HS-27A (cell line): ENCODE measurements at places on chromosomes 3 and 15.

DNA sequence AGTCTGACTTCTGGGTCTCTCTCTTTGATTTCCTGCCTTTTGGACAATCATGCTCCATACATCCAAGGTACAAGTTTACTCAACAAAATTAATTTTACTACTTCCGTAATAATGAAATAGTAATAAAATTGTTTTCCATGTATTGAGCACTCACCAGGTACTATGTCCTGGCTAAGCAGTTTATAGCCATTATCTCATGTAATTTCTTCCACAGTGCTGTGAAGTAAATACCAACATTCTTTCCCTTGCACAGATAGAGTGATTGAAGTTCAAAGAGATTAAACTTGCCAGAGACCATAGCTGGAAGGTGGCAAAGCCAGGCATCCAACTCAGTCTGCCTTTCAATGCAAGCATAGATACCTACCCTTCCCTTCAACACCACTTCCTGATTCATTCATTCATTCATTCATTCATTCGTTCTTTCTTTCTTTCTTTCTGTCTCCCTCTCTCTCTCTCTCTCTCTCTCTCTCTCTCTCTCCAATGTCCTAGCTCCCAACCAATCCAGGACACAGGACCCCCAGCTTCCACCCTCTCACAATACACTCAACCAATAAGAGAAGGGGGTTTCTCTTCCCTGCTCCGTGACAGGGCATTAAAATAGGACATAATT is 12.4 kb downstream of the THRB start:
- no peak for DNase-seq

DNA sequence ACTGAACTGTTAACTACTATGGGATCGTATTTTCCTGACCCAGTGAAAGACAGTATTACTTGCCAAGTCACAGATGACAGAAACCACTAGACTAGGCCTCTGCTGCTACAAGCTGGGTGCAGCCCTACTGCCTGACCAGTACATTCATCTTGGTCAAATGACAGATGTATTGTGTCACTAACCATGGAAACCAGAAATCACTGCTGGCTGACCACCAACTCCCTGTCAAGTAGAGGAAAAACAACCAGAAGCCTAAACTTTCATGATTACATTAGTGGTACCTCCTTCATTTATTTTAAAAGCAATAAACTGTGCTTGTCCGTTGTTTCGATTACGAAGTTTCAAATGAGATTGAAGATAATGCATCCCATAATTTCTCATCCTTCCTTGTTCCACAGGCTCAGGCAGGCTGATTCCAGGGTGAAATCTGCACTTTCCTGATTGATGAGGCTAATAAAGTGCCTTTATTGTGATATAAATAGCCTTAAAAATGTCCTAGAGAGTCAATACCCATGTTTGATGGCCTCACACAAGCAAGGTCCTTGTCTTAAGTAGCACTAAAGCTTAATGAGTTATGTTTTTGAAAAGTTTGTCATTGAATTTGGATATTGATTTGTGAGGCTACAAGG is 309.7 kb downstream of the LSAMP start:
- no peak for DNase-seq

GRCh38 chr3:137201066-137201465 is 243.3 kb downstream of the IL20RB start:
- no peak for DNase-seq

- no peak for DNase-seq
These were observed 51.9 kb upstream of the KLF13 start for GRCh38 chr15:31274496-31275330.

- no peak for DNase-seq
These were observed 43.7 kb downstream of the NMD3 start for GRCh38 chr3:161264852-161265251.

DNA sequence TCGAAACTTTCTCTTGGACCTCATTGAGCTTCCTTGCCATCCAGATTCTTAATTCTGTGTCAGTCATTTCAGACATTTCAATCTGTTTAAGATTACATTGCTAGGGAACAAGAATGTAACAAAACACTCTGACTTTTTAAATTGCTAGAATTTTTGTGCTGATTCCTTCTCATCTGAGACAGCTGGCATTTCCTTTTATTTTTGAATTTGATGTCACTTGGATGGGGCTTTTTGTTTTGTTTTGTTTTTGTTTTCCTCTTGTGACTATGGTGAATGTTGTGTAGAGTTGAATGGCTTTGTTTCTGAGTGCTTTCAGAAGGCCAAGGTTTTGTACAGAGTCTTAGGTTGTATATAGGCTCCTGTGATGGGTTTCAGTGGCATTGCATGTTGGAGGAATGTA is 1129.3 kb downstream of the NAALADL2 start:
- DNase-seq = no peak

GRCh38 chr3:127544192-127544802 is 46.2 kb downstream of the TPRA1 start:
- peak; percentile 39 for DNase-seq

DNA sequence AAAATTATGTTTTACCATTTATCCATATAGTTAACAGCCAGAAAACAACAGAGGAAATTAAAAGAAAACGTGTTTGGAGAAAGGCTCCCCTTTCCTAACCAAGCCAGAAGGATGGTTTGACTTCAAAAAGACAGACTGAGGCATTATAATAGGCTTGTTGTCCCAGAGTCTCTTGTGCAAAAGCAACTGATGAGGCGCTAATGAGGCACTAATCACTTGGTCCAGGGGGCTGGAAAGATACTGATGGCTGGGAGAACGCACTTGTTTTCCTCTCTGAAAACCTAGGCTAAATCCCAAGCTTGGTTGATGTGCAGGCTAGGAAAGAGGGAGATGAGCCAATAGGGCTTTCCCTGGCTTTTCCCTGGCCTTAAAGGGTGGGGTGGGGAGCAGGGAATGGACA is 389.6 kb downstream of the NTRK3 start:
- no peak for DNase-seq

DNA sequence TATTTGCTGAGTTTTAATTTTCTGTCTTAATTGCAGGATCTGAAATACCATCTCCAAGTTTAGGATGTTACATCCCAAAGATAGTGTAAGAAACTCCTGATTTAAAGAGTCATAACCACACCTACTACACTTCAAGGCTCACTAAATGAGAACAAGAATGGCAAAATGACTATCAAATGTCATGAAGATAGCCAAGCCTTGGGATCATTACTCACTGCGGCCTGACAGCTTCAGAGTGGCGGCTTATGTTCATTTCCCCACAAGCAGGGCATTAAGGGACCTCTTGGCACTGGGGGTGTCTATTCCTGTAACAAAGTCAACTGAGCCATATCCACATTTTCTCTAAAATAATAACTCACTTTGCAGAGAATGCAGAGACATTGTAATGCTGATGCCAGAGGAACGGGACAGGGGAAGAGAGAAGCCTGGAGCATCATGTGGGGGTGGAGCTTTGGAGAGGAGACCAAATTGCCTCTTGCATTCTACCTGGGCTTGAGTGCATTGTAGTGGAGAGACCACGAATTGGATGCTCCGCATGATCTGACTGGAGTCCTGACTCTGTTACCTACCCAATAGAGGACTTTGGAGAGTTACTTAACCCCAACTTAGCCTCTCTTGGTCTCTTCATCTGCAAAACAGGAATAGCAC is 219.2 kb downstream of the OPA1 start:
- no peak for DNase-seq

DNA sequence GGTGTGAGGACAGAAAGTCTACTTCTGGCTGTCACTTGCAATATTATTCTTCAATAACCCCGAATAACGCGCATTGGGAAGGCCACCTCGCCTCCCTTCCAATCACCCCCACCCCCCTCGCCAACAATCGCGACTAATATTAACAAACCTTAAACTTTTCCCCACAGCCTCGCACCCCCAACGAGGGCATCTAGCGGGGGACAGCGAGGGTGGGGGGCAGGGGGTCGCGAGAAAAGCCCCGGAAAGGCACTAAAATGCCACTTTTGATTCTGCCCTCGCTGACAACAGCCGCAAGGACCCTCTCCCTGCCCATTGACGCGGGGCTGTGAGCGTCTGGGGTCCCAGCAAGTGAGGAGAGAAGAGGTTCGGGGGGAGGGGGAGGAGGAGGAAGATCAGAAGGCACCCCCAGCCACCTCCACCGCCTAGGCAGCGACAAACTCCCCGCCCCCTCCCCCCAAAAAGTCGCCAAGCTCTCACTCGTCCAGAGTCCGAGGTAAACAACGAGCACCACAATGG is 868 bp downstream of the SATB1 start:
- DNase-seq = no peak

- no peak for DNase-seq
These were observed 5.4 kb upstream of the LMAN1L start for GRCh38 chr15:74807282-74807681.

DNA sequence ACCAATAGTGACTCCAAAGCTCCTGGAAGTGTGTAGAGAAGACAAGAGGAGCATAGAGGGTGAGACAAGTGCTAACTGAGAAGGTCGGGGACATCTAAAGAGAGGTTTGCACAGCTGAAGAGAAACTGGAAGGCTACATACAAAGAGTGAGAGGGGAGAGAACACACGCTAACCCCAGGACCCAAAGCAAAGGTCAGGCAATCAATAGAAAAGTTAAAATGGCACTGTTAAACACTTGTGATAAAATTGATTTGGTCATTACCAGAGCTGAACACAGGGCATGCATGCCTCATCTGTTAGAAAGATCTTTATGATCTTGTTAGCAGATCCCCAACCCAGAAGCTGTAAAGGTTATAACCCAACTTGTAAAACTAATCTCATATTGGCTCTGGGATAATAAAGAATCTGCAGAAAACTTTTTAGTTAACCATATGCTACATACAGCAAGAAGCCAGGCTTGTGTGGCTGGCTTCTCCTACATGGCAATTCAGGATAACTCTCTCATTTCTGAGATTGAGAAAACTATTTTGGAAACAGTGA is 212.6 kb upstream of the ICE2 start:
- DNase-seq = no peak

DNA sequence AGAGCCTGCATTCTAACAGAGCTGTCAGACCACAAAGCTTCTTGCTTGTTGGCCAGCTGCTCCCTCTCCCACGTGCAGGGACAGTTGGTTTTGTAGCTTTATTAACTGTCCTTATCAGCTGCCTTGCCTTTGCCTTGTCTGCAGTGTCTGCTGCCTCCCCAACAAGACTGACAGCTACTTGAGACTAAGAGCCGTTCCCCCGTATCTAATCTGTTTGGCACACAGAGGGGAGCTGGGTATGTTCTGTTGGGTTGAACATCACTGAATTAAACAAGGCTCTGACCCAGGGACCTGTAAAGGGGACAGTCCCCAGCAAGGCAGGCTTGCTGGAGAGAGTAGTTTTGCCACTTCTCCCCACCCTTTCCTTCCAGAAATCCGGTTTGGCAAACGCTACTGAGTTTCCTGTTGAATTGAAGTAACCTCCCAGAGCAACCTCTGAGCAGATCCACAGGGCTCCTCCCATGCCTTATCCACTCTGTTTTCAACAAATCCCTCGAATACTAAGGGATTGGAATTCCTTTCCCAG is 116.1 kb downstream of the ANP32A start:
- DNase-seq = no peak

GRCh38 chr3:557972-558371 is 361.4 kb downstream of the CHL1 start:
- no peak for DNase-seq

DNA sequence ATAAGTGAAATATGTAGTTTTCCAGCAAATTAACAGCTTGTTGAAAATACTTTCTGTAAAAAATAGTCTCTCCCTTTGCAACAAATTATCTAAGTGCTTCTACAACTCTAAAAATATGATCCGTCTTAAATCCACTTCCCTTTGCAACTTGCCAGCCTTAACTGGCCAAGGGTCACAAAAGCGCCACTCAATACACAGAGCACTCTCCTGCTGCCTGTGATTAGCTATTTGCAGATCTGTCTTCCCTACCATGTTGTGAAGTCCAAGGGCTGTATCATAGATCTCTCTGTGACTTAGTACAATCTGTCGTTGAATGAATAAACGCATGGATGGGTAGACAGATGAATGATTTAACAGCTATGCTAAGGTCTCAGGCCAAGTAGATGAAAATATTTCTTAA is 76.2 kb downstream of the ITGB5 start:
- DNase-seq = no peak

DNA sequence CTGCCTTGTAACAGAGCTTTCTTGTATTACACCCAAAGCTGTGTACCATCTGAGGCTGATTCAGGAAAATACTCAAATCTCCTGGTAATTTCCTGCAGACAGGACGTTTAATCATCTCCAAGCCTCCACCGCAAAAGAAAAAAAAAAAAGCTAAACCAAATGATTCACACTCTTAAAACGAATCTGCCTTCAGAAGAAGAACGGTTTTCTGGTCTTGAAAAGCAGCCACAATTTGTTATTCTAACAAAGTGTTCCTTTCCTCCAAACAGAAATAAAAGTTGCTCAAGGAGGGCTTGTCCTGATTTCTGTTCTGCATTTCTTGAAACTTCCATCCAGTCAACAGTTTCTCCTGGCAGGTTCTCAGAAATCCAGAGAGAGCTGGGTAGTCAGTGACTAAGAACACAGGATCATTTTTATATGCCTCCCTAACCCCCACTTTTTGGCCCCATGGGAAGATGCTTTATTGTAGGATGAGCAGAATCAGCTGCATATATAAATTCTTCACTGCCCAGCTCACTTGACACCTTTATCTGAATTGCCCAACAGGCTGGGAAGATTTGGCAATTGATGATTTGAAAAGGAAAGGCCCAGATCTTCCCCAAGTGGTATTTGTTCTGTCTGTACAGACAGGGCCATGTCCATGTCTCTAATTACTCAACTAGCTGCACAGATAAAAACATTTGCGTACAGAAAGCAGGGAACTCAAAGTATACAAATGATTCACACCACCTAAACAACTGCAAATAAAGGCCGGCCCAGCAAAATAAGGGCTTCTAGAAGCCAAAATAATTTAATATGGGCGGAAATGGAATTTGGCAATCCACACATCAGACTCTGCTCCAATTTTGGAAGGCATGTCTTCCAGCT is 41.0 kb upstream of the PRICKLE2 start:
- peak; percentile 64 for DNase-seq

DNA sequence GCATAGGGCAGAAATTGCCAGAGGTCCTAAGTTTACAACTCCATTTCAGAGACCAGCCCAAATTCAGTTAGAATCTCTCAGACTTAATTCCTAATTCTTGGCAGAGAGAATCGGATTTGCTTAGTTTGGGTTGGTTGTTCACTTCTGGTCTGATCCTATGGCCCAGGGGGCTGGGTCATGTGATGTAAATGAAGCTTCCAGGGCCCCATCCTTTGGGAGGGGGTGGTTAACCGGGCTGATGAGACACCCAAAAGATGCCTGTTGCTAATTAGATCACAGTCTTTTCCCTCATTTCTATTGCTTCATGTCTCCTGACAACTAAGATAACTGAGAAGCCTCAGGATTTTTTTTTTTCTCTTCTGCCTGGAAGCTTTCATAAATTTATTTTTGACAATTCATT is 11.1 kb upstream of the ZNF620 start:
- no peak for DNase-seq
